Frontal cortex (tissue), 4 donors: ENCODE measurements at places on chromosomes 13 and 19.

- DNase-seq, result no peak
Measured at GRCh38 chr13:23966691-23967615, 69.7 kb upstream of the C1QTNF9B start.

GRCh38 chr19:16532440-16533234 is 9.6 kb downstream of the CHERP start:
- no peak for DNase-seq

GRCh38 chr13:95181586-95181985 is 119.7 kb downstream of the ABCC4 start:
- DNase-seq, result no peak

DNA sequence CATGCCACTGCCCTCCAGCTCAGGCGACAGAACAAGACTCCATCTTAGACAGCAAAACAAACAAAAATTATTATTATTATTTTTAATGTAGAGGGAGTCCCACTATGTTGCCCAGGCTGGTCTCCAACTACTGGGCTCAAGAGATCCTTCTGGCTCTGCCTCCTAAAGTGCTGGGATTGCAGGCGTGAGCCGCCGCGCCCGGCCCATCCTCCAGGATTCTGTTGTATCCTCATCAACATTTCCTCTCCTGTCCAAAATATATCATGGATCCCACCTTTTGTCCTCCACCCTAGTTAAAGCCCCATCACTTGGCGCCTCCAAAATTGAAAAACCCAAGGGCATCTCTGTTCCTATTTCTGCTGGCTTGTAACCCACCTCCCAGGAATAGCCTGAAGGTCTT is 1.2 kb downstream of the ZNF784 start:
- DNase-seq, result no peak

GRCh38 chr13:32426191-32426989 is 1.5 kb downstream of the N4BP2L1 start:
- no peak for DNase-seq

- no peak for DNase-seq
Measured at GRCh38 chr13:112970552-112971287, 1.7 kb downstream of the MCF2L start.

DNA sequence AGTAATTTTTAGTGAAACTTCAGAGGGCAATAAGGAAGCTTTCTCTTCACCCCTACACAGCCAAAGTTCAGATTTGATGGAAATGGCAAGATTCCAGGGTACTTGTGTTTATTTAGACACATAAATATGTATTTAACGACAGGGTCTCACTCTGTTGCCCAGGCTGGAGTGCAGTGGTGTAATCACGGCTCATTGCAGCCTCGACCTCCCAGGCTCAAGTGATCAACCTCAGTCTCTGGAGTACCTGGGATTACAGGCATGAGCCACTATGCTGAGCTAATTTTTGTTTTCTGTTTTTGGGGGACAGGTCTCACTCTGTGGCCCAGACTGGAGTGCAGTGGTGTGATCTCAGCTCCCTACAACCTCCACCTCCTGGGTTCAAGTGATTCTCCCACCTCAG is 2.0 kb upstream of the SYCE2 start:
- DNase-seq, result no peak

DNA sequence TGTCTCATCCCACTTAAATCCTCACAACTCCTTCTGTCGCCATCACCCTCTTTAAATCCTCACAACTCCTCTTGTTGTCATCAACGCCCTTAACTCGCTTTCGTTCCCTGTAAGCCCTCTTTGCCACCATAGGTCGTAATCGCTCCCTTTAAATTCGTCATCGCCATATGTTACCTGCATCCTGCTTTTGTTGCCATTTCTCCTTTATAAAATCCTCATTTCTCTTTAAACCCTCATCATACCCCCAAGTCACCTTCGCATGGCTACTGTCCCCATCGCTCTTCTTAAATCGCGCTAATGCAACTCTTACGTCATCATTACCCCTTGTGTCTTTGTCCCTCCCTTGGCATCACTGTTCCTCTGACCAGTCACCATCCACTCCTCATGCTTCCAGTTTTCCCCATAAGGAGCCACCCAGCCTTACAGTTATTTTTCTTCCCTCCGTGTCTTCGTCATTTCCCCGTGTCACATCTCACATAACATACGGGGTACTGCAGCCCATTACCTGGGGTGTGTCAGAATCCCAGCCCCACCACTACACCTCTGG is 539 bp downstream of the PLD3 start:
- no peak for DNase-seq

DNA sequence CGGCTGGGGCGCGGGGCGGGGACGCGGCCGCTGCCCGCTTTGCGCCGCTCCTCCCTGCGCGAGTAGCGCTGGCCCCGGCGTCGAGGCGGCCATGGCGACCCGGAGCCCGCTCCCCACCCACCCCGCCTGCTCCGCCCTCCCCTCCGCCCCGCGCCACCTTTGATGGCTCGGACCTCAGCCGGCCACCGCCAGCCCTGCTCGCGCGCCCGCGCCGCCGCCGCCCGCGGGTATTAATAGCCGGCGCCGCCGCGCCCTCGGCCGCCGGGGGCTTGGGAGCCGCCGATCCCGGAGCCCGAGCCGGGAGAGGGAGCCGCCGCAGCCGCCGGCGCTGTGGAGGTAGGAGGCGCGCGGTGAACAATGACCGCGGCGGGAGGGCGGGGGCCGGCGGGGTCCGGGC is 261 bp downstream of the FARP1 start:
- DNase-seq, result no peak

DNA sequence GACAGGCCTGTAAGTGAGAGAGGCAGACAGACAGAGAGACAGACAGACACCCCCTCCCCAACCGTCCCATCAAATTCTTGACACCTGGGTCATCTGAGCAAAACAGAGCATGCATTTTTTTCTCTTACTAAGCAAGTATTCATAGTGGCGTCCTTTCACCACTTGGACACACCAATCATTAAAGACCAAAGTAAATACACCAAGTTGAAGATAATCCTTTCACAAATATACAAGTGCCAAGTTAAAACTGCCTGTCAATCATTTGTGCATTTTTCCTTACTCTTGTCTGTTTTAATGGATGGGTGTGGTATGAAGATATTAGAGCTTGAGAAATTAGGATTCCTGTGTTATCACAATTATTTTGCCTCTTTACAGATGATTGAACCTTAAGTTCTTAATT is 337.3 kb downstream of the ATP8A2 start:
- no peak for DNase-seq

GRCh38 chr13:107874456-107874855 is 340.9 kb downstream of the LIG4 start:
- DNase-seq, result no peak

- no peak for DNase-seq
Measured at GRCh38 chr13:90800082-90800746, 547.3 kb upstream of the MIR17HG start.

DNA sequence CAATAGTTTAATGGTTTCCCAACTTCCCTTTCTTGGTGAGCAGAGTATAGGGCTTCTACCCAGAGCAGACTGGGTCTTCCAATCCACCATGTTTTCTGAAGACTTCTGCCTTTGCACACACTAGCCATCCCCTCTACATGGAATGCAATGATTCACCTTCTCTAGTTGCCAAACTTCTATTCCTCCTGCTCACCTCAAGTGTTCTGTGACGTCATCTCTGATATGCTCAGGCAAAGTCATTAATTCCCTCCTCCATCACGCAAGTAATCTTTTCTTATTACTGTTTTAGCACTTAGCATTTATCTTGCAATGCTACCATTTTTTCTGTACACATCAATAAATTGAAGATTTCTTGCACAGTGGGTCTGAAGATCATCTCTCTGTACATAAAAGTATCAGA is 174.2 kb downstream of the RBM26 start:
- no peak for DNase-seq

GRCh38 chr13:33509642-33510229 is 224.2 kb upstream of the STARD13 start:
- peak; percentile 14 for DNase-seq

GRCh38 chr19:40413291-40413845 is at the start of gene PRX:
PRX (minus strand) TSS chr19:40413378; CDS start chr19:40407932, 5,446 bp downstream.
- DNase-seq, result no peak

GRCh38 chr19:11096210-11096841 is 7.1 kb downstream of the LDLR start:
- no peak for DNase-seq

- no peak for DNase-seq
Measured at GRCh38 chr19:13241231-13242104, 91.3 kb downstream of the IER2 start.

DNA sequence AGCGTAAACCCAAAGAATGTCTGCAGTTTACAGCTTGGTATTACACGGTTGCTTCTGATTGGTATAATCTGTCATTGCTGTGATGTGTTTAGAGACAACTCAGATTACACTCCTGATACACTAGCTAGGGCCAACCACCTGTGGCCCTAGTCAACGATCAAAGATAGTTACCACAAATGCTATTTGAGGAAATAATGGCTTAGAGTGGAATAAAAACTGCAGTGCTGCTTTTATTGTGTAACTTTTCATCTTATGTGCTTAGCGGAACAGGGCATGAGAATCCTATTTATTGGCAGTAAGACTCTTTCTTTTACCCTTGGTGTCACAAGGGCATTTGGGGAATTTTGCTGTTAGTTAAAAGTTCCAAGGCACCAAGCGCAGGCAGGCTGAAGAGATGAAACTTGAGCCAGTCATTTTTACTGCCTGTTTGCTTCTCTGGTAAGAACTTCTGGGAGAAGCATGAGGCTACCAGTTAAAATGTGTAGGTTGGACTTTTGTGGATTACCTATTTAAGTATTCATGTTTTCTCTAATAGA is 363.3 kb downstream of the KCNRG start:
- DNase-seq, result no peak

DNA sequence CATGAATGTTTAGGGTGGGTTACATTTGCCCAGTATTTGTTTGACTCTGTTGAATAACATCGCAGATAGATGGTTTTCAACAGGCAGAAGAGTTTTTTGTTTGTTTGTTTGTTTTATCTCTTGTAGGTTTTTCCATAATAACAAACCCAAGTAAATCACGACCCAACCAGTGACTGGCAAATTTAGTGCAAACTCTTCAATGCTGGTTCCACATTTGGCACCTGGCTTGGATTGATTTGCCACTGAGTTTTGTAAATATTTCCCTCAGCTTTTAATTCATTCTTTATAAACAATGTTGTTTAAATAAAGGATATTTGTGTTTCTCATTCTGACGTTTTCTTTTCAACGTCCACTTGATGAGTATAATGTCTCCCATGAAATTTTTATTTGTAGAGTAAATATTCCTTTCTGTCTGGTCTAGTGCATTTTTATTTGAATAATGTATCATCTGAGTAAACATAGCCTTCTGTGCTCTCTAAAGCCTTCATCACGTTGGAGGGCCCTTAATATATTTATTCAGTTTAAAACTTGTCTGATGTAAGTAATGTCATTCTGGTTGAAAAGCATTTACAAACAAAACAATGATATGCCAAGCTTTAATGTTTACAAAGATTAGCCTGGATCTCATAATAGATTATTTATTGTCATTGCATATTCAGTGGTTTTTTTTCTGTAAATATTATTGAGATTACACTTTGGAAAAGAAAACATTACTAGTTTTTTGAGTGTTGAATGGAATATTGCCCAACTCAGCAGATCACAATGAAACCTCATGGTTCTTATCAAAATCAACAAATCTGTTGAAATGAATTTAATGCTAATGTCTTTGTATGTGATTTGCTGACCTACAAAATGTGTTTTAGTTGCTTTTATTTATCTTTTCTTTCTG is 90.4 kb upstream of the PEG3 start:
- DNase-seq, result no peak
